AG04450 (cell line): ENCODE measurements at places on chromosomes 11 and 22.

DNA sequence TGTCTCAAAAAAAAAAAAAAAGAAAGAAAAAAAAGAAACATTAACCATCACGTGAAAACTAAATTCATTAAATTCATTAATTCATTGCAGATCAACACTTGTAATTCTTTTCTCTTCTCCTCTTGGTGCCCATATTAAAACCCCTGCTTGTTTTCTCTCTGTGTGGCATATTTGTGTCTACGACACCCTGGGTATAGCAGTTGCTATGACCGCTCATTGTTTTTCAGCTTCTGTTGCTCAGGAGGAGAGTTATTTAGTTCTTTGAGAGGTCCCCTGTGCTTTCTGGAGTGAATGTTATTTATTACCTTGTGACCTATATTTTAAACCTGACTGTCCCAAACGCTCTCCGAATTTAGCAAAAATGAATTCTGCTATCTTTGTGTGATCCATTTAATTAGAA, 62.3 kb upstream of the CLMP start:
- DNase-seq = no peak

DNA sequence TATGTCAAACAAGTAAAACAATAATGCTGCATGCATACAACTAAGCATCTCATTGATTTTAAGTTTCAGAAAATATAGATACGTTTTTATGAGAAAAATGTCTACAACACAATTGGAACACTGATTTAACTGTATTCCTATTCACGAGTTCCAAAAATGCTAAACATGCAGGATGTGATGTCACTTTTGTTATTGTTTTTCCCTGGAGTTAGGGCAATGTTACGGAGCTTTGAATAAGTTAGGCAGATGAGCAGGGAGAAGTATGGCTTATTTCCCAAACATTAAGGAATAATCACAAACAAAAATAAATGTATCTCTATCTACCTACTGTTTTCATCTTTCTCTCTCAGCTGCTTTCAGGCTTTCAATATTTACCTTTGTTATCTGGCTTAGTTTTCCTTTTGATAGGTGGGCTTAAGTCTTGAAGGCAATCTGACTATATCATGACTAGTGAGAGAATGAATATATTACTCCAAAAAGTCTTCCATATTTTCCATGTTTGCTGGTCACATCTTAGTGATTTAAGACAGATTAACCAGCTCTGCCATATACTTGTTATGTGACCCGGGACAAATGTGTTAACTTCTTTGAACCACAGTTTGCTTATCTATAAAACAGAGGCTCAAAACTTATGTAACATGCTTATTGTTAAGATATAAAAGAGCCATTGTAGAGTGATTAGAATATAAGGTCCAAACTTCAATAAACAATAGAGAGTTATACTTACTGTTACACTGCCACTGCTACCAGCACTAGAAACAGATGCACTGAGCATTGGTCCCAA, 854.4 kb upstream of the CCDC90B start:
- no peak for DNase-seq

GRCh38 chr11:28123151-28123581, 15.0 kb downstream of the METTL15 start:
- DNase-seq = no peak

DNA sequence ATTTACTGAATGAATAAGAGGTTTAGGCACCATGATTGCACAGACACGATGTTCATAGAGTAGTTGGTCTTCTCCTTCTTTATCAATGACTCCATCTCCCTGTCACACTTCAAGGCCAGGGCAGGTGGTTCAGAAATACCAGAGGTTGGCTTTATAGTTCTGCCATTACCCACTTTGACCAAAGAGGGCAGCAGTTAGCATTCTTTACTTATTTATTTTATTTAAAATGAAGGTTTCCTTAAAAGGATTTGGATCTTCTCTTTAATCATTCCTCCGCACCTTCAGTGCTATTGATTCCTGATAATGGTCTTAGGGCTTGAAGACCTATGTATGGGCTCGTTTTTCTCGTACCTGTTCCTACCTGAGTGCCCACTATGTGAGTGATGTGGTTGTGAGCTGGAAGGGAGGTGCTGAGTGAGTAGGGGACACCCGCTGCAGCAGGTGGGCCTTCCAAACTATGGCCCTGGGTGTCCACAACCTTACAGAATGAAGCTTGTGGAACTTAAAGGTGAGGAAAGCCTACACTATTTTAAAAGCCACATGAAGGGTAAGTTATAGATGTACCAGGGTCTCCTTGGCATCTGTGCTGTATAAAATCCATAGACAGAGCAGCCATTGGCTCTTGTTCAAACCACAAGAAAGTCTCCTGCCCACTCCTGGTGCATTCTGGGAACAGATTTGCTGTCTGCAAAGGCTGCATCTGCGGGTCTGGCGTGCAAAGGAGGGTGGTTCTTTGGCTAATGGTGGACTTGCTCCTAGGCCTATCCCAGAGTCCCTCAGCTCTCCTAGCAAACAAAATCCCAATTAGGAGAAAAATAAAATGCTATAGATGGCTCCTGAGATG, 35.0 kb downstream of the TIMP3 start:
- DNase-seq = no peak

DNA sequence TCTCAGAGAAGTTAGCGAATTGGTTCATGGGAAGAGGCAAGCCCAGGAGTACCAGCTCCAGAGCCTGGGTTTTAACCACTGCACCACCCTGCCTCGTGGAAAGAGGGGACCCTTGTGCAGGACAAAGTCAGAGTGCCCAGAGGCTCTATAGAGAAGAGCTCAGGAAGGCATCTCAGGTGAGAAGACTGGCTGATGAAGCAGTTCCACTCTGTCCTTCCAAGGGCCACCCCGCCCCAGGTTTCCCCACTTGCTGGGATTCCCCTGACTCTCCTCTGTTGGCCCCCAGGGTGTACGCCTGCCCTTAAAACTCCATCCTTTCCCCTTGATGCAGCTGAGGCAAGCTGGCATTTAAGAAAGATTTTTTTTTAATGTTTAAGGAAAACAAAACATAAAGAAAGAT, 265.8 kb downstream of the BUD13 start:
- DNase-seq = no peak

GRCh38 chr22:41447435-41448188, 1.0 kb upstream of the TOB2 start:
- no peak for DNase-seq

GRCh38 chr11:8612522-8612921, 18.5 kb upstream of the STK33 start:
- no peak for DNase-seq

GRCh38 chr22:46545086-46545792, 7.8 kb upstream of the CELSR1 start:
- DNase-seq = no peak

DNA sequence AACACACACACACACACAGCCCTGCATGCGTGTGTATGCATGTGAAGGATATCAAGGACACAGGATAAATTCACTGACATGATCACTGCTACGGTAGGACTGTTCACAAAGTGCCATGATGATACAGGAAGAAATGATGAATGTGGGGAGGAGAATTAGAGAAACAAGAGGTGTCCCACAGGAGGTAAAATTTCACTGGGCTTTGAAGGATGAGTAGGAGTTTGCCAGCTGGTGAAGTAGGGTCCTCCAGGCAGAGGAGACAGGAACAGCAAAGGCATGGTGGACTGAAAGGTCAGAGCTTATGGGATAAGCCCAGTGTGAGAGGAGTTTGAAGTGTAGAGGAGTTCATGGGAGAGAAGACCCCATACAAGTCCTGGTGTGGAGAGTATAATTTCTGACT, 18.6 kb downstream of the NECTIN1 start:
- DNase-seq = no peak

DNA sequence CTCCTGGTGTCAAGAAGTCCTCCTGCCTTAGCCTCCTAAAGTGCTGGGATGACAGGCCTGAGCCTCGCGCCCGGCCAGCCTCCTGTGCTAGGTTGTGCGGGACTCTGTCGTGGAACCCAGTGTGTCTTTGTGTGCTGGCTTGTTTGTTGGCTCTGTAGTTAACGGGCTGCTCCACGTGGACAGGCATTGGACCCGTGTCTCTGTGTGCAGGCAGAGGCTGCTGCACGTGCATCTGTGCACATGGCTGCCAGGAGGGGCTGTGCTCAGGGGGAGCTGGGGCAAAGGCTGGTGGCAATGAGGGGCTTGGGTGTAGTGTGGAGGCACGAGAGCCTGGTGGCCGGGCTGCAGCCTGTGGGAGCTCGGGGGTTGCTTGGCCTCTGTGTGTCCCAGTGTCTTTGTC, 121.3 kb upstream of the ALDH3B2 start:
- no peak for DNase-seq

DNA sequence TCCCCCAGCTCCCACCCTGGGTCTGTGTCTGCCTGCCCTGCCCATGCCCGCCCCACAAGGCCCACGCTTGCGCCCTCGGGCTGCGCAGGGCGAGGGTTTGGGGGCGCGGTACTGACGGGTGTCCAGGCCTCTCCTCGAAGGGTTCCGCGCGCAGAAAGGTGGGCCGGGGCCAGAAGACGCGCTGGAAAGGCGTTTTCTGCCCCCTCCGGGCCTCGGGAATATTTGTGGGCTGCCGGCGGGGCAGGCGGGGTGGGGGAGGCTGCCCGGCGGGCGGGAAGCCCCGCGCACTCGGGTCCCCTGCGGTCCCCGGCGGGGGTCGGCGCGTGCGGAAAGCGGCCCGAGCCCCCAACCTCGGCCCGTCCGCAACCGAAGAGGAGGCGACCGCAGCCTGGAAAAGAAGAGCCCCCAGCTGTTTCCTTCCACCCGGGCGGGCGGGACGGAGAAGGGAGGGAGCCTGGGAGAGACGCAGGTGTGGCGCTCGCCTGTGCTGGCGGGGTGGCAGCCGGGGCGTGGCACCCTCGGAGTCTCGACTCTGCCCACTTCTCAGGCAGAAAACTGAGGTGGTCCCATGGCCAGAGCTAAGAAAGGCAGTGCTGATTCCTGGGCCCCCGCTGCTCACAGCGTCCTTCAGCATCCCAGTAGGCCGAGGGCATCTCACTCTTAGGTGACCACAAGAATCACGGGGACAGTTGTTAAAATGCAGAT, 59.0 kb downstream of the THAP12 start:
- DNase-seq = no peak

DNA sequence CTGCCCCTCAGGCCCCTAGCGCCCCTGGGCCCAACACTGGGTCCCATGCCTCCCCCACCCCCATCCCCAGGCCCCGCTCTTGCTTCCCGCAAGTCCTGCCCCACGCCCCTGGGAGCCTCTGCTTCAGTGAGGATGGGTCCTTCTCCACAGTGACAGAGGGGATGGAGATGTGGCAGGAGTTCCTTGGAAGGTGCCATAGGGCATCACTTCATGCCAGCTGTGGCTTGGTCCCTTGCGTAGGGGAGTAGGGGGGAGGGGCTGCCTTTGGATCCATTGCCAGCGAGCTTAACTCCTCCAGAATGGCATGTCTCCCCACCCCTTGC, 9.5 kb upstream of the TBC1D22A start:
- DNase-seq = no peak

DNA sequence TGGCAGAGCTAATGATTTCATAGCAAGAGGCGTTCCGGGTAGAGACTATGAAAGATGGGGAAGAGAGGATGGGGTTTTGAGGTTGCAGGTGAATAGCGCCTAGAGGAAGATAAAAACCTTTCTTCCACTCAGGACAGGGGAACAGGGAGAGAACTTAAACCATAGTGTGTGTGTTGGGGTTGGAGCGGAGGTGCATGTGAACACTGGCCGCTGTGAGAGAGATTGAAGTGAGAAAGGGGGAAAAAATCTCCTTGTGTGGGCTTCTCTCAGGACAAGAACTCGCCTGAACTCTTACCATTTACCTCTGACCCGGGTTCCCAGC, 3.4 kb downstream of the BSX start:
- DNase-seq = no peak

GRCh38 chr11:27701355-27702105, 1.3 kb upstream of the BDNF start:
- no peak for DNase-seq

DNA sequence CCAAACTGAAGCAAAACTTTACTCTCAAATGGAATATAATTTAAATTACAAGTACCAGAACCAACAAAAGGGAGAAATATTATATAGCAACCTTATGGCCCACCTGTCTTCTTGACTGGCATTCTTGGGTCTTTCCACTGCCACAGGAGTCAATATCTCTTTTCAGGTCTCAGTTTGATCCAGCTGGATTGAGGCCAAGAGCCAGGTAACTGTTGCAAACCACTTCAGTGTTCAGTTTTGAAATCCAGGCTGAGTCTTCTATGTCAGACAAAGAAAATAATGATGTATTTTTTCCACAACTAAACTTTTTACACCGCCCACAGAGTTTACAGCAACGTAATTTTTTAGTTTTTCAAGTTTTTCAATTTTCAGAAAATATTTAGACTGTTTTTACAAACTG, 648 bp downstream of the DLG2 start:
- DNase-seq = no peak

DNA sequence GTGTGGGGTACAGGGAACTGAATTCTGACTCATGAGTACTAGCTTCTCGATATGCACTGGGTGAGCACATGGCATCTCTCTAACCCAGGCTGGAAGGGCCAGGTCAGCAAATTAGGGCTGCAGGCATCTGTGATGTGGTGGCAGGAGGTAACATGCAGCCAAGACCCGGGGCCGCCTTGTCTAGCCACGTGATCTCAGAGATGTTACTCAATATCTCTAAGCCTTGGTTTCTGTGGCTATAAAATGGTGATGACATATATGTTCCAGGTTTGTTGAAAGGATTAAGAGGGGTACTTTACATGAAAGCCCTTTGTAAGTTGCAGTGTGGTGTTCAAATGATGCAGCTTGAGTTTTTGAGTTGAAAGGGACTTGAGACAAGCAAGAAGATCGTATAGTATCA, 3.2 kb downstream of the ST14 start:
- no peak for DNase-seq

- DNase-seq = peak; percentile 4
Measured at GRCh38 chr11:81673001-81673400, 1060.7 kb downstream of the FAM181B start.

DNA sequence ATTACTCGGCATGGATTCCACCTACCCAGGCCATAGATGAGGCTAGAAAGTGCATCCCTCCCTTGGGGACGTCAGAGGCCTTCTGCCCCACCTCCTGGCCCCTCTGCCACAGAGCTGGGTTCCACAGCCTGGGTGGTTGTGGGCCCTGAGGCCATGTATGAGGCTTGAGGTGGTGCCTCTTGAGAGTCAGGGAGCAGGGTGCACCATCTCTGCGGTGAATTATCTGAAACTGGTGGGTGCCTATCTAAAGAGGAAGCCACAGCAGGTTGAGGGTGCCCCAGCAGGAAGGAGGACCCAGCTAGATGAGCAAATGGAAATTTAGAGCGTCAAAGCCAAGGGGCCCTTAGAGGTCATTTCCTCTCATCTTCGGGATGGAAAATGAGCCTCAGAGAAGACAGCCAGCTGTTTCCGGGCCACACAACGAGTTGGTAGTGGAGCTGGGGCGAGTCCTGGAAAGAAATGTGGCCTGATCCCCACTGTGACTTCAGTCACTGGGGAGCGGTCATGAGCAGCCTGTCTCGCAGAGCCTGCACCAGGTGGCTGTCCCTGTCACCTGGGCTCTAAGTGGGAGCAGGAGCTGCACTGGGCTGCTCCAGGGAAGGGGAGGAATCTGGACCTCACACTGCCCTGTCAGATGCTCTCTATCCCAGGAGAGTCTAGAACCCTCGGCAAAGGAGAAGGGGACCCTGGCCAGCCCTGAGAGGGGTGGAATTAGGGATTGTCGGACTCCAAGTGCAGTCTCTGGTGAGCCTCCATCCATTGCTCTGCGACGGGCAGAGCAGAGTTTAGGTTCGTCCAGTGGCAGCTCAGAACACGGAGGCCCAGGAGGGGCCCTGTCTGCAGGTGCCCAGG, 7.3 kb downstream of the ADORA2A start:
- no peak for DNase-seq
